ENCODE measurements at places on chromosomes 7 and 10. TPM values are rescaled to one million over a fixed set of nuclear protein-coding genes. Genes with fewer than 3 reads are reported as not detected.

SLC4A2 gene
- 66.5 TPM for total RNA-seq

PVRIG gene
- total RNA-seq, result 1.7 TPM

BLNK gene
- 8.8 TPM for total RNA-seq

CYP3A7 gene
- total RNA-seq, result not detected

TMEM270 gene
- total RNA-seq, result not detected

ATG9B gene
- 34.1 TPM for total RNA-seq

Data from vagina (tissue), 2 donors.